Stimulated activated CD4-positive, alpha-beta T cell treated with anti-CD3 and anti-CD28 coated beads, Interleukin-1b, Interleukin-23, amount 100 ng/mL, for 1 hour (primary cell): ENCODE measurements at places on chromosomes 2 and 18.

DNA sequence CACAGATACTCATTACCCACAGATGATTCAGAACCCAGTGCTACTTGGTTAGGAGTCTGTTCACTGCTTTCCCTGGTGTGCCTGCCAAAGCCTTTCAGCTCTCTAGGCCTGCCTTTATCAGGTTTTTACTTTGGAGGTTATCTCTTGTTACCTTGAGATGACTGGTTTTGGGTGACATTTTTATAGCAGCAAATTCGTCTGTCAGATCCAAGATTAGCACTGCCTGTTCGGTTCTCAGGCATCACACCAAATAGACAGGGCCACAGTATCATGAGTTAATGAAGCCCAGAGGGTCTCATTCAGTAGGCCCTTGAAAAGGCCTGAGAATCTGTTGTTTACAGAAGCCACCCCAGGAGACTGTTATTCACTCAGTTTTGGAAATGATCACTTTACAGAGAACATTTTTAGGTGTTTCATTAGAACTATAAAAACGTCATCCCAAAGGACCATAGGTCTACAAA lies 121.2 kb downstream of the OSBPL6 start:
- DNase-seq: no peak

- DNase-seq: no peak
Measured at GRCh38 chr2:217459680-217460405, 543.0 kb downstream of the TNS1 start.

- DNase-seq: no peak
Measured at GRCh38 chr2:237885111-237885930, 25.9 kb downstream of the RAMP1 start.

GRCh38 chr2:63578767-63579166 lies 9.5 kb downstream of the WDPCP start:
- no peak for DNase-seq

DNA sequence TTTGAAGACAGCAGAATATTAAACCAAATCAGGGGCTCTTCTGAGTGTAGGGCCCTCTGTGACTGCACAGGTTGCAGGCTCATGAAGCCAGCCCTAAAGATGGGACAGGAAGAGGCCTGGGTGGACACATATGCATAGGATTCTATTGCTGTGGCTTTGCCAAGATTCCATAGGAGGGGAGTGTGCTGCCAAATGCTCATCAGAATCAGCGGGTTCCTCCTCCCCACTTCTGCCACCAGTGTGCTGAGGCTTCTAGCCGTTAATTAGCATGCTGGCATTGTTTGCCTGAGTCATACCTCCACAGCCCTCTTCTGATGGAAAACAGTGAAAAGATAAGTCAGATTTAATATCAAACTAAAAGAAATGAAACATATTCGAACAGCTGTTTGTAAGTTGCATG lies 103.9 kb upstream of the TMEFF2 start:
- no peak for DNase-seq

- DNase-seq: no peak
Measured at GRCh38 chr18:22174341-22175145, 5.2 kb downstream of the GATA6 start.

GRCh38 chr18:33135951-33136660 lies 304.4 kb downstream of the CCDC178 start:
- DNase-seq: no peak

DNA sequence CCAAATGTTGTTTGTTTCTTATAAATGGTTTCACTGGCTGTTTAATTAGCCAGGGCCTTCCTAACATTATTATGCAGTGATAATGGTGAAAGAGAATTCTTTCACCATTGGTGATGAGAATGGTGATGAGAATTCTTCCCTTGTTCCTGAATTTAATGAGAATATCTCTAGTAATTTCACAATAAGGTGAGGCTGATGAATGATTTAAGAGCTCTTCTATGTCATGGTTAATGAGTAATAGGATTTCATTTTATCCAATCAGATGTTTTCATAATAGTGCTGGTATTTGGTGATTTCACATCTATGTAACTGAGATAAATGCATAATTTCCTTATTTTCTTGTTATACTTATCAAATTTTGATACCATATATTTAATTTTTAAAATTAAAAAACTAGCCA lies 535.7 kb upstream of the ZEB2 start:
- no peak for DNase-seq

GRCh38 chr2:96122391-96122790 lies 6.0 kb upstream of the ADRA2B start:
- no peak for DNase-seq

DNA sequence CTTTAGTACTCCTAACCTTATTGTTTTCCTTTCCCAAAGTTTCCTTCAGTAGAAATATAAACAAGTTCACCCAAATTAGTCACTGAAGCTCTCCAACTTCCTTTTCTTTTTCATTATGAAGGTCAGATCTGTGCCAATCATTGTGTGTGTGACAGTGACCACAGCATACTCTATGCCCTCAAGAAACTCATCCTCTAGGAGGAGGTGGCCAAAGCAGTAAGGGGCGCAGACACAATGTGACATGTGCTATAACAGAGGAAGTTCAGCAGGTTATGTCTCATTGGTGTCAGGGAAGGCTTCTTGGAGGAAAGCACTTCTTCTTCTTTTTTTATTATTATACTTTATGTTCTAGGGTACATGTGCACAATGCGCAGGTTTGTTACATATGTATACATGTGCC lies 60.0 kb upstream of the PSME4 start:
- DNase-seq: no peak

DNA sequence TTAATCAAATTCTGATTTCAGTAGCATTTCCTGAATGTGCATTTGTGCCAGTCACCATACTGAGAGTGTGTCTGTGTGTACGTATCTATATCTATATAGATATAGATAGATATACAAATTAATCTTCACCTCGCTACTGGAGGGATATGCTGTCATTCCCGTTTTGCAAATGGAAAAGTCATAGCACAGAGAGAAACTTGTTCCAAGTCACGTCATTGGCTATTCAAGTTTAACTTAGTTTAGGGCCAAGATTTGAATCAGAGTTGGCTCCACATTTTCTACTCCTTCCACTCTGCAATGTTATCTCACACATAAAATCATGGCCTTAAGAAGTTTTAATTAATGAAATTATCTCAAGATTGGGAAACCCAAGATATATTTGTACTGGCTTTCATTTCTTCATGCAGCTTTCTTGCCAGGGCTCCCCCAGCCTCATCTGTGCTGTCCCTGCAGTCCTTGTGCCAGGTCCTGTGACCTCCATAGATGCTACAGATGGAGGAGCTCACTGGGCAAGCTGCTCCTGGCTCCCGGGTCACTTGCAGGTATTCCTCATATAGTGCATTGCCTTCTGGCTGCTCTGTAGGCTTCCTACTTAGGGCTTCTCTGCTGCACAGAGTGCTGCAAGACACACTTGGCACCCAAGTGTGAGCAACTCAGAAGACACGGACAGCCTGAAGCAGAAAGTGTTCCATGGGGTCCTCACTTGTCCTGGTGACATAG lies 245.8 kb downstream of the KCNS3 start:
- no peak for DNase-seq

DNA sequence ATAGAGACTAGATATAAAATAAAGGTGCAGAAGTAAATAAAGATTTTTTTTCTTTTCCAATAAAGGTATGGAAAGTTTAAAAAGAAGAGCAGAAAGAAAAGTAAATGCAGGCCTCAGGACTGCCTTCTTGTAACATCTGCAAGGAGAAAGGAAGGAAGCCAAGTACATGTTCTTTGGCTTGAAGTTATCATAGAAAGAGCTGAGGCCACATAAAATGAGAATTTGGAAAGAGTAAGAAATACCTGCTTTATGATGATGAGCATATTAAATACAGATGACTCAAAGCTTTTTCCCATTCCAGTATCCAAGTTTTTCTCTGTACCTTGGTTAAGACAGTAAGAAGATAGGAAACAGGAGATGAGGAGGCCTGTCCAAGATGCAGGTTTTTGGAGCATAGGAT lies 25.3 kb upstream of the UBE2E3 start:
- no peak for DNase-seq

GRCh38 chr18:32368170-32368569 lies 102.5 kb downstream of the GAREM1 start:
- DNase-seq: no peak

- no peak for DNase-seq
Measured at GRCh38 chr2:148829618-148830017, 45.4 kb upstream of the KIF5C start.

DNA sequence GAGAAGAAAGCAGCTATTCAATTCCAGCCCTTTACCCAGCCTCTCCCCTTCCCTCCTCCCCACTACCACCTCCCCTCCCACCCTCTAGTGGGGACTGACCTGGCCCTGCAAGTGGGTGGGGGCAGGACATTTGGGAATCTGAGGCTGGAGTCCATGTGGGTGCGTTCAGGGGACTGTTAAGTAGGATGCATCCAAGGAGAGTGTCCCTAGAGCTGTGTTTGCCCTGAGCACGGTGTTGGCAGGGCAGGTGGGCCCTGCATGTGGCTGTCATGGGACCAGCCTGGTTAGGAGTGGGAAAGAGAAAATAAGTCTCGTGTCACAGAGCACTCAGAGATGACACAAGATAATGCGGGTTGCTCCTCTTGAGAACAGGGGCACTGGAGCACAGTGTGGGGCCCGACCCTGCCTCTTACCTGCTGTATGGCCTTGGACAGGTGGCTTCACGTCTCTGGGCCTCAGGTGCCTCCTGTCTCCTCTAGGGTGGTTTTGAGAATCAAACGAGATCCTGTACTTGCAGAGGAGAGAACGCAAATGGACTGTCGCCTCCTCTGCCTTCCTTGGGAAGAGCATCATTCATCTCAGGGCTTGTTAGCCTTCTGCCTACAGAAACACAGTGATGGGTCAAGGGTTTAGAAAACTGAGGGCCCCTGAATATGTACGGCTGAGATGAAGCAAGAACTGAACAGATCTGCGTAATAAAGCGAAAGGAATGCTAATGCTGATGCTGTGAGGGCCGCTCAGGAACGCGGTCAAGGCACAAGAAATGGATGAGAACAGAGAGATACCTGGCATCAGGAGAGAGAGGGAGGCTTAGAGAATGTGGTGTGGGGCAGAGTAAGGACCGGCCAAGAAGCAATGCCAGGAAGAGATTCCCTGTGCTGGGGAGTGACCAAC lies 187.7 kb upstream of the HAAO start:
- no peak for DNase-seq

GRCh38 chr2:106700616-106701015 lies 185.4 kb downstream of the ST6GAL2 start:
- DNase-seq: no peak

- no peak for DNase-seq
Measured at GRCh38 chr2:118325321-118325955, 237.2 kb downstream of the INSIG2 start.

DNA sequence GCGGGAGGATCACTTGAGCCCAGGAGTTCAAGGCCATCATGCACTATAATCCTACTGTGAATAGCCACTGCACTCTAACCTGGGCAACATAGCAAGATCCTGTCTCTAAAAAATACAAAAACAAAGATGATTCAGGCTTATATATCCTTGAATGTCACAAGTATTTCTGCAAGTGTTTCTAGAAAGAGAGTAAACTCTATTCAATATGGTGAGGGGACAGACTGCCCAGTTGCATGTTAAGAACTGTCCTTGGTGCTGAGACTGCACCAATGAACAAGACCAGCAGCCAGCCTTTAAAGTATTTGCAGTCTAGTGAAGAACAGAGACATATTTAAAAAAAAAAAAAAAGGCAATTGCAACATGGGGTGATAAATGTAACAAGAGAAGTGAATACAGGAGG lies 16.4 kb downstream of the MAP3K19 start:
- no peak for DNase-seq

DNA sequence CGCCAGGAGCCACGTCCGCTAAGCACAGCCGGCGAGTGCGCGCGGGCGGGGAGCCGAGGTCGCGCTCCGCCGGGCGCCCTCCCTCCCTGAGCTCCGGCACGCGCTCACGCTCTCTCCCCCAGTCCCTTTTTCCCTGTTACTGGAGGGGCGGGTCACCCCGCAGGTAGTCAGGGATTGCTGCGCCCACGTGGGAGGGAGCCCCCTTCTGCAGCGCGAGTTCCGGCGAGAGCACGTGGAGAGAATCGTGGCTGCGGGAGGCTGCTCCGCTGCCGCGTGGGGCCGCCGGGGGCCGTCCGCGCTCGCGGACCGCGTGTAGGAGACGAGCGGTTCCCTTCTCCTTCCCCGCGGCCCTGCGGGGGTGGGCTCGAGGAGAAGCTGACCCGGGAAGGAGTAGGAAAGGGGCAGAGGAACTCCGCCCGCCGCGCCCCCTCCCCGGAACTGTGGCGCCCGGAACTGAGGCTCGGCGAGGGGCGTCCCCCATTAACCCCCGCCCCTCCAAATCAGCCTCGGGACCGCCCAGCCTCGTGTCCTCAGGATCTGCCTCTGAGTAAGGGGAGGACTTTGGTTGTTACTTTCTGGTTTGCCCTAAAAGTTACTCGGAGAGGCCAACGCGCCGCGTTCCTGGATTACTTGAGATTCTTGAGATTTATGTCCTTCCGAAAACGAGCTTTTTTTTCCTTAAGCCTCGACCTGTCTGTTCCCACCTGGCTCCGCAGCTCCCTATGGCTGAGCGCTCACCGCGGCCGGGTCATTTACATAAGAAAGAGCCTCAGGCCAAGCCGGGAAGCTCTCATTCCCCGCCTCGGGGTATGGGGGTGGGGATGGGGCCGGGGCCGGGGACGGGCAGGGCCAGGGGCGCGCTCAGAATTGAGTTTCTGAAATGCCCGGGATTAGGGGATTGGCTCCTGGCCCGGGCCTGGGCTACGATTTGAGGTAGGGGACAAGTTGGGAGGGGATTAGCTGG lies 1.1 kb downstream of the HK2 start:
- DNase-seq: peak; percentile 67

GRCh38 chr2:25822190-25823117 lies 55.8 kb downstream of the ASXL2 start:
- DNase-seq: peak; percentile 15

DNA sequence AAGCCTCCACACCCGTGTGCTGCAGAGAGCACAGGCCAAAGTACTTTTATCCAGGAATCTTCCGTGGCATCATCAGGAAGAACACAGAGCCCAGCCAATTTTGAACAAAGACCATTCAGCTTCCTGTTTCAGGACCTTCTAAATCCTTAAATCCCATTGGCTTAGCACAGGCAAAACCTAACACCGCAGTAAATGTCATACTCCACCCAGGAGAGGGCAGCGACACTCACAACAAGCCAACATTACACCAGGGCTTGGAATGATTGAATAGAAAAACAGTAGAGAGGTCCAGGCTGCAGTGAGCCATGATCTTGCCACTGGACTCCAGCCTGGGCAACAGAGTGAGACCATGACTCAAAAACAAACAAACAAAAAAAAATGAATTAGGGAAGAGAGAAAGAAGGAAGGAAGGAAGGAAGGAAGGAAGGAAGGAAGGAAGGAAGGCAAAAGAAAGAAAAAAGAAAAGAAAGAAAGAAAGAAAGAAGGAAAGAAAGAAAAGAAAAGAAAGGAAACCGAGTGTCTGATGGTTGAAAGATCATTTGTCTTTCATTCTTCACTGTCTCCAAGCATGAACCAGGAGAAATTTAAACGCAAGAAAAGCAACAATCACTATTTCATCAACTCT lies 144.6 kb upstream of the SATB2 start:
- no peak for DNase-seq

- DNase-seq: no peak
Measured at GRCh38 chr2:207317378-207317984, 151.7 kb upstream of the KLF7 start.

DNA sequence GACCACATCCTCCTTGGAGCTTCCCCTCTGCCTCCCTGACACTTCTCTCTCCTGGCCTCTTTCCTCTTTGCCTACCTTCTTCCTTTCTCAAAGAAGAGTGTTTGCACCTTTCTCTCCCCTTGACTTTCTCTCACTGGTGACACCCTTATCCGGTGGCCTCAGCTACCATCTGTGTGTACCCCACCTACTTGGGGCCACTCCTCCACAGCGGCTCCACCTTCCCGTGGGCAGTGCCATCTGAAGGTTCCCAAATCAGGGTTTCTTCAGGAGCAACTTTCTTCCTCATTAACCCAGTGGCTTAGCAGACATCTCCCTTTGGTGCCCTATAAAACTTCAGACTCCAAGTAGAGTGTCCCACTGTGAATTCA lies 5.3 kb upstream of the NCL start:
- DNase-seq: no peak
